ENCODE measurements at places on chromosomes 11 and 22.

- no peak for DNase-seq
Observed at GRCh38 chr11:59259047-59259446, 46.3 kb upstream of the MPEG1 start.

- DNase-seq = no peak
Observed at GRCh38 chr11:119489087-119489486, 66.1 kb upstream of the THY1 start.

GRCh38 chr11:101765932-101766331, 148.9 kb upstream of the CEP126 start:
- no peak for DNase-seq

- DNase-seq = no peak
Observed at GRCh38 chr11:2509481-2510001, 64.7 kb downstream of the KCNQ1 start.

GRCh38 chr11:12280838-12281565, 96.4 kb upstream of the PARVA start:
- DNase-seq = no peak

DNA sequence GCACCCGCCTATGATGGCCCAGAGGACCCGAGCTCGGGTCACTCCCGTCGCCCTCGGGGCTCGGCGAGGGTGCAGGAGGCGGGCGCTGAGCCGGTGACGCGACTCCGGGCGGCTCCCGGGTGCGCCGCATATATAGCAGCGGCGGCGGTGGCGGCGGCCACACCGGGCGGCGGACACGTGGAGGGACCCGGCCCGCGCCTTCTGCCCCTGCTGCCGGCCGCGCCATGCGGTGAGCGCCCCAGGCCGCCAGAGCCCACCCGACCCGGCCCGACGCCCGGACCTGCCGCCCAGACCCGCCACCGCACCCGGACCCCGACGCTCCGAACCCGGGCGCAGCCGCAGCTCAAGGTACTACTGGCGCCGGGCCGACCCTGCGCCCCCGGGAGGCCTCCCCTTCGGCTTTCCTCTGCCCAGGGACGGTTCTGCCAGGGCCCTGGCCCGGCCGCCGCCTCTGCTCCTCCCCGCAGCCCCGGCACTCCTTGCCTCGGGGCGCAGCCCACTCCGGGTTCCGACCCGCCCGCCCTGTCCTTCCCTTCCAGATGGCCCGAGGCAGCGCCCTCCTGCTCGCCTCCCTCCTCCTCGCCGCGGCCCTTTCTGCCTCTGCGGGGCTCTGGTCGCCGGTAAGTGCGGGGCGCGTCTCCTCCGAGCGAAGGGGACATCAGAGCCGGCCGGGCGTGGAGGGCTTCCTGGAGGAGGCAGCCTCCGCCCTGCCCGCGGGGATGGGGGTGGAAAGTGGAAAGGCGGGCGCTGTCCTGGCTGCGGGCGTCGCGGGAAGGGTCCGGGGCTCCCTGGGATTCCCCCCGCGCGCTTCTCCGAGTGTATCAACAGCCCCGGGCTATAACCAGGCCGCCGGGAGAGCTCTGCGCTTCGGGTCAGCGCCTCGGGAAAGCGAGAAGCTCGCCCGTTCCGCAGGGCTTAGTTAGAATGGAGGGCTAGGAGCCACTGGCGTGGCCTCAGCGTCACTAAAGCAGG, at the start of gene GAL:
GAL (plus strand) TSS at position 160 of the 972 bp plus-strand sequence; CDS start at position 540, 380 bp downstream.
- DNase-seq = no peak

GRCh38 chr22:30357236-30357570, 396 bp downstream of the CCDC157 start:
- peak; percentile 7 for DNase-seq

DNA sequence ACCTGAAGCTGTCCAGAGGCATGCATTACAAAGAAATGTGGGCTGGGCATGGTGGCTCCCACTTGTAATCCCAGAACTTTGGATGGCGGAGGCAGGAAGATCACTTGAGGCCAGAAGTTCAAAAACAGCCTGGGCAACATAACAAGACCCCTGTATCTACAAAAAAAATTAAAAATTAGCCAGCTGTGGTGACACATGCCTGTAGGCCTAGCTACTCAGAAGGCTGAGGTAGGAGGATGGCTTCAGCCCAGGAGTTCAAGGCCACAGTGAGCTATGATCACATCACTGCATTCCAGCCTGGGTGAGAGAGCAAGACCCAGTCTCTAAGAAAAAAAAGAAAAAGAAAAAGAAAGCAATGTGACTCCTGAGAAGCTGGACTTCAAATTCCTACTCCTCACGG, 138.5 kb upstream of the HSD17B12 start:
- peak; percentile 11 for DNase-seq

Data from AG10803 (cell line).